ENCODE measurements at places on chromosomes 16 and 17.

DNA sequence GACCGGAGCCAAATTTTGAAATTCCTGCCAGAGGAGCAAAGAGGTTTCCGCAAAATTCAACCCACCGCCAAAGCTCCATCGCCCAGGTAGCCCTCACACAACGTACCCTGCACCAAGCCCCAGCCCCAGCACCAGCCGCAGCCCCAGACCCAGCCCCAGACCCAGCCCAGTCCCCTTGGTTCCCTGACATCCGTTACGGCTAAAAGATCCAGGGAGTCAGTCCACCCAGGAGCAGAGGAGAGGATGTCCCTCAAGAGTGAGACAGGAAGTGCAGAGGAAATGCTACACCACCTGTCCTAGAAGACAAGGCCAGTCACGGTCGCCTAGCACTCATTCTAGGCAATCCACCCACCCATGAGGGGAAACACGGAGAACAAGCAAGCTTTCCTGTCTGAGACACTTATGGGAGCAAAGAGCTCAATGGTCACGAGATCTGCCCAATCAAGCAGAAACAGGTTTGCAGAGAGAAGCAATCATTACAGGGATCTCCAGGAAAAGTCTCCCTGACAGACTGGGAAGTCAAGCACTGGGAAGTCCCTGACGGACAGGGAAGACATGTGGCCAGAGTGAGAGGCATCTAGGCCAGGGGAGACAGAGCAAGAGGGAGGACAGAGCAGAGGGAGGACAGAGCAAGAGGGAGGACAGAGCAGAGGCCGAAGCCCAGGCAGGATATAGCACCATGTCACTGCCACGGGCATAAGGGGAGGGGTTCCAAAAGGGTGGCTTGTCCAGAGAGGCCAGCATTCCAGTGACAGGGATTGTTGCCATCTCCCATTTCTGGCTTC is 15.0 kb upstream of the KCNJ18 start:
- DNase-seq: no peak

- DNase-seq: peak; percentile 49
These were observed 832 bp downstream of the CARHSP1 start for GRCh38 chr16:8867932-8868415.

- no peak for DNase-seq
These were observed 169.7 kb upstream of the ZFHX3 start for GRCh38 chr16:73217654-73218053.

DNA sequence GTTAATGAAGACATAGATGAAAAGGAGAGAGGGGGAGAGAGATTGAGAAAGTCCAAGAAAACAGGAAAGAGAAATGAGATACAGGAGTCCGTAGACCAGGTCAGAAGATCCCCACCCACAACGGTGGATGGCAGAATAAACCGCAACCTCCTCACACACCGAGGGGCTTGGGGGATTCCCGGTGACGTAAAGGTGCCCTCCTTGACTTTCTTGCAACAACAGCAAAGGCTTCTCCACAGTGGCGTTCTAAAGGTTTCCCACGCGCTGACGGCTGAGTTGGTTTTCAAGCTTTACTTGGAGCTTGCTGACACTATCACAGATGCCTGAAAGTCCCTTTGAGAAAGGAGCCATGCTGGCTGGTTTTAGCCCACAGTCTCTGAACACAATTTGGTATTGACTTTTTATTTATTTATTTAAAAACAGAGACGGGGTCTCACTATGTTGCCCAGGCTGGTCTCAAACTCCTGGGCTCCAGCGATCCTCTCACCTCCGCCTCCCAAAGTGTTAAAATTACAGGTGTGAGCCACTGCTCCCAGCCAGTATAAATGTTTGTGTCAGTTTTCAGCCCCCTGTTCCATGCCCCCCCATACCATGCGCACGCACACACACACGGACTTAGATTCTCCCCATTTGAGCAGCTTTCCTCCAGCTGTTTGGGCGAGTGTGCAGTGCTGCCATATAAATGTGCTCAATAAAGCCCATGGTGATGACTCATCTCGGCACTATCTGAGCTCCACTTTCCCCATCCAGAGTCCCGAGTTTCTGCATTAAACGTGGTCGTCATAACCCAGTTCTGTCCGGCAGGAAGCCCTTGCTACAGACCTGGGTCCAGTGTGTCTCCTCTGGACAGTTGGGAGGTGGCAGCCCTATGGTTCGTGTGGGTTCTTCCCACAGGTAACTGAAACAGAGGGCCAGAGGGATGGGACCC is 33.0 kb upstream of the SEC14L1 start:
- no peak for DNase-seq

Data from naive thymus-derived CD4-positive, alpha-beta T cell (primary cell).